ENCODE measurements at places on chromosomes 1 and 21. TPM values are rescaled to one million over a fixed set of nuclear protein-coding genes. Genes with fewer than 3 reads are reported as not detected.

Gene OR2T35
- not detected for total RNA-seq

Gene SLFNL1
- total RNA-seq = 0.28 TPM

- DNase-seq = peak; percentile 71
- no peak overlapping the region for H3K4me3 ChIP-seq
- no peaks in the 10 kb centered on the region for H3K27me3 ChIP-seq
- H3K4me1 ChIP-seq = peaks cover 10% of the 10 kb centered on the region
- no peak overlapping the region for H3K27ac ChIP-seq
Observed at GRCh38 chr1:222880587-222880986, 65.7 kb downstream of the DISP1 start.

DNA sequence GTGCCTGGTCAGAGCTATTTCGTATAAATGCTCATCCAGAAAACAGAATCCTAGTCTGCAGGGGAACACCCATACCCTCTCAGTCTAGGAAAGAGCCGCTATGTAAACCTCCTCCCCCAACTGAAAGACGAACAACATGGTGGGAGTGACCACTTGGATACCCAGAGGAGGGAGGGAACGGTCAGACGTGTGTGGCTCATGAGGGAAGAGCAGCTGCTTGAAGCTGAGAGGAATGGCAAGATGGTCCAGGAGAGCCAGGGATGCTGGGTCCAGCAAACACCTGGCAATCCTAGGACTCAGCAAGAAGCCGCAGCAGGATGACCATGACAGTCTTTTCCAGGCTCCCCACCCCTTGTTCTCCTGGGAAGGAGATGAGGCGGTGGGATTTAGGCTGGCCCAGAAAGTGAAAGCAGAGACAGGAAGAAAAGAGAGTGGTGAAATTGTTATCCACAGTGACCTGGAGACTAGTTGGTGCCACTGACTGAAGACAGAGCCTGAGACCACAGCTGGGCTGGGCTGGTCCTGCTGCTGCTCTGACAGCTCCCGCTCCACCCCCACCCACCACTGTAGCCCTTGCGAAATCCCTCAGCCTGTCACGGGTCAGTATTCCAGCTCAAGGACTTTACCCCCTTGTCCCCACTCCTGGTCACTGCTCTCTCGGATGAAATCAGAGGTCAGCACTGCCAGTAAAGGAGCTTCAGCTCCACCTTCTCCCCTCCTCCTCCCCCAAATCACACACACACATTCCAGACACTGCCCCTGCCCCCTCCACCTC, 3.6 kb downstream of the CERS2 start:
- DNase-seq = peak; percentile 58

Gene IKBKE
- total RNA-seq = 7.1 TPM

GRCh38 chr1:218299416-218299815, 14.3 kb downstream of the RRP15 start:
- H3K4me1 ChIP-seq = peaks cover 41% of the 10 kb centered on the region
- H3K36me3 ChIP-seq = peaks cover 29% of the 10 kb centered on the region
- DNase-seq = peak; percentile 70
- H3K27me3 ChIP-seq = no peaks in the 10 kb centered on the region
- H3K4me3 ChIP-seq = no peak overlapping the region

GRCh38 chr1:83559129-83559840, 439.6 kb downstream of the TTLL7 start:
- DNase-seq = no peak
- H3K4me1 ChIP-seq = no peaks in the 10 kb centered on the region
- H3K36me3 ChIP-seq = no peaks in the 10 kb centered on the region
- H3K27ac ChIP-seq = no peak overlapping the region

GRCh38 chr1:150696590-150696989, 364 bp downstream of the GOLPH3L start:
- H3K27me3 ChIP-seq = no peaks in the 10 kb centered on the region
- H3K36me3 ChIP-seq = peaks cover 40% of the 10 kb centered on the region
- peak overlapping the region; percentile 88 for H3K4me3 ChIP-seq
- H3K27ac ChIP-seq = peak overlapping the region; percentile 95

GRCh38 chr1:111195002-111195684, 5.3 kb downstream of the DENND2D start:
- no peak overlapping the region for H3K4me3 ChIP-seq
- no peaks in the 10 kb centered on the region for H3K27me3 ChIP-seq
- DNase-seq = no peak
- H3K27ac ChIP-seq = no peak overlapping the region
- H3K4me1 ChIP-seq = peaks cover 16% of the 10 kb centered on the region

Gene IL19
- not detected for total RNA-seq

- H3K36me3 ChIP-seq = no peaks in the 10 kb centered on the region
- H3K27me3 ChIP-seq = no peaks in the 10 kb centered on the region
- peaks cover 11% of the 10 kb centered on the region for H3K4me1 ChIP-seq
- no peak for DNase-seq
Observed at GRCh38 chr1:65265296-65265650, 44.1 kb upstream of the DNAJC6 start.

Gene APOBEC4
- total RNA-seq = not detected

DNA sequence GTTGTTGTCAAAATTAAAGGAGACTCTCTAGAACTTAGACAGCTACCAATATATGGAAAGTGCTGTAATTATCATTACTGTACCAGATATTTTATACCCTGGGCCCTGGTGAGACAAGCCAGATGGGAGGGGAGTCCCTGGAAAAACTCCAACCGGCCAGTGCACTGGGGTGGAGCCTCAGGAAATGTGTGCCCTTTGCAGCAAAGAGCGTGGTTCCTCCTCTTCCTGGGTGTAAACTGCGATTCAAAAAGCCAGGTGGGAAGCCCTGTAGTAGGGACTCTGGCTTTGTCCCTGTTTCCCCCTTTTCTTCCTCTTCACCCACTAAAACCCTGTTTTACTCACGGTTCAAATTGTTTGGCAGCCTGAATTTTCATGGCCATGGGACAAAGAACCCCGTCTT, 812.3 kb downstream of the PLA2G4A start:
- H3K36me3 ChIP-seq = no peaks in the 10 kb centered on the region
- no peak for DNase-seq
- no peak overlapping the region for H3K27ac ChIP-seq
- H3K4me1 ChIP-seq = peaks cover 17% of the 10 kb centered on the region

Gene FHAD1
- total RNA-seq = not detected

- H3K4me3 ChIP-seq = no peak overlapping the region
- H3K27ac ChIP-seq = no peak overlapping the region
- no peaks in the 10 kb centered on the region for H3K36me3 ChIP-seq
- no peaks in the 10 kb centered on the region for H3K4me1 ChIP-seq
- no peak for DNase-seq
Observed at GRCh38 chr1:3237570-3237969, 168.6 kb downstream of the PRDM16 start.

DNA sequence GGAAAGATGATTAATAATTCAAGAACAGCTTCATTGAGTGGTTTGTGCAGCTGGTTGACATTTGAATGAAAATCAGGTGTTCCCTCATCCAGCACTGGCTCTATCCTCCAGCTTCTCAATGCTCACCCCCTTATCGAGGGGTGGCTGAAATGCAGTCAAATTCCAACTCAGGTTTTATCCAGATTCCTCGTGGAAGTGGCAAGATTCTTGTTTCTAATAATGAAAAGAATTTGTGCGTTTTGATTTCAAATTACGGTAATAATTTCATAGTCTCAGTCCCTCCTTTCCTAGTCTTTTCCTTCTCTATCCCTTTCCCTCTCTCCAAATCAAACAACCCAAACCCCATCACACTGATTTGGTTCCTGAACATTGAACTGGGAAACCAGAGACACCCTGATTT, 3.1 kb downstream of the CNIH3 start:
- no peak overlapping the region for H3K4me3 ChIP-seq
- no peak overlapping the region for H3K27ac ChIP-seq
- no peaks in the 10 kb centered on the region for H3K36me3 ChIP-seq
- peaks cover 12% of the 10 kb centered on the region for H3K4me1 ChIP-seq

Gene DCST1
- 0.21 TPM for total RNA-seq

DNA sequence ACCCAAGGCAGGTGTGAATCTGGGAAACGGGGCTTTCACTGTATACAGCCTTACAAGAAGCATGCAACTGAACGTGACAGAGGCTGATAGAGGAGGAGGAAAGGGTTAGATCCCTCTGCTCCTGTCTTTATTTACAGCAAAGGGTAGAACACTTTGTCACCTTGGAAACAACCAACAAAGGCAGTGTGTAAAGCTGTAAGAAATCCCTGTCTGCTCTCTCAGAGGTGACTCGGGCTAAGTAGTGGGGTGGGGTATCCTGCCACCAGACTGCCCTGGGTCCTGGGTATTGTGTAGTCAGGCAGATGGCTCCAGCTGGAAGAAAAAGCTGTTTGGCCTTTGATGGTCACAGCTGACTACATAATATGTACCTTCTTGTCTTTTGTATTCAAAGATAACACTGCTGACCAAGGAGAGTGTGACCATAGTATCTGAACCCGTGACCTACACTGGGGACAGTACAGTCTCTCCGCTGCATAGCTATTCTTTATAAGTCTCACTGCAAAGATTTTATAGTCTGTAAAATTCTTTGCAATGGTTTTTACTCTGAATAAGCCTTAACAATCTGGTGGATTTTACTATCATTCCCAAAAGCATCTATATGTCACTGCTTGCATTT, 22.1 kb upstream of the POU2F1 start:
- DNase-seq = no peak
- no peaks in the 10 kb centered on the region for H3K27me3 ChIP-seq
- peaks cover 15% of the 10 kb centered on the region for H3K4me1 ChIP-seq
- H3K27ac ChIP-seq = no peak overlapping the region

- H3K27me3 ChIP-seq = no peaks in the 10 kb centered on the region
- H3K27ac ChIP-seq = no peak overlapping the region
- DNase-seq = no peak
- H3K36me3 ChIP-seq = peaks cover 26% of the 10 kb centered on the region
- no peaks in the 10 kb centered on the region for H3K4me1 ChIP-seq
Observed at GRCh38 chr1:109630081-109630897, 10.7 kb downstream of the AMPD2 start.

DNA sequence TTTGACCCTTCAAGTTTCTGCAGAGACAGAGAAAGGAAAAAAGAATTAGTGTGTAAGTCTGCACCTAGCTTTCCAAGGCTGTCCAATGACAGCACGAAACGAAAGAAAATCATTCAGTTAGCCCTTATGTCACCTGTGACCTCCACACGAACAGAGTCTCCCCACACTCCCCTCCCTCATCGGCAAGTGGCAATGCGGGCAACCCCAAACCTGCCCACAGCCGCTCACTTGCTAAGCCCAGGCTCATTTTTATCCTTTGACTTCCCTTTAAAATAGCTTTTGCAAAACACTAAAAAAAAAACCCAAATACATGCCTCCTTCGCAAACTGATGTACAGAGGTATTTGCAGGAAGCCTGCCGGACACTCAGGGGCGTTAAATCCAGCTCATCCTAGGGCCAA, 10.3 kb downstream of the RCC2 start:
- H3K4me1 ChIP-seq = peaks cover 3% of the 10 kb centered on the region
- no peaks in the 10 kb centered on the region for H3K27me3 ChIP-seq
- H3K27ac ChIP-seq = no peak overlapping the region
- no peak overlapping the region for H3K4me3 ChIP-seq
- peaks cover 93% of the 10 kb centered on the region for H3K36me3 ChIP-seq
